ENCODE measurements at places on chromosomes 6 and 20.

- DNase-seq = no peak
These were observed 75.1 kb upstream of the ATXN1 start for GRCh38 chr6:16836144-16836981.

GRCh38 chr6:164230259-164230658 lies 815.7 kb downstream of the QKI start:
- no peak for DNase-seq

DNA sequence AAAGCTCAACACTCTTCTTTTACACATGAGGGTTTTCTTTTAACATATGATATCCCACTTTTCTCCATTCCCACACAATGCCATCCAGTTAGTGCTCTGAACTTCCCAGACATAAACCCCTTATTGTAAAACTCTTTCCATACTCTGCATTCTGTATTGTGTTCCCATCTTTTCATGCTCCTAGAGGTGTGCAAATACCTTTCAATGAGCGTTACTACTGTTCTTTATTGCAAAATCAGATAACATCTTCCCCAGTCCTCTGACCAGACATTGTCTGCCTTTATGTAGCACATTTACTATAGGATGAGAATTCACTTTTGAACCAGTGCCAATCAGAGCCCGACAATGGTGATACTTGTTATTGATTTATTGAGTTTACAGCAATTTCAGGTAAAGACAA lies 296.2 kb downstream of the GRIK2 start:
- DNase-seq = no peak

- no peak for DNase-seq
These were observed 17.0 kb upstream of the ZNF318 start for GRCh38 chr6:43386492-43386891.

All from activated CD4-positive, alpha-beta T cell treated with anti-CD3 and anti-CD28 coated beads for 36 hours (primary cell).